ENCODE measurements at places on chromosomes 7 and 10.

DNA sequence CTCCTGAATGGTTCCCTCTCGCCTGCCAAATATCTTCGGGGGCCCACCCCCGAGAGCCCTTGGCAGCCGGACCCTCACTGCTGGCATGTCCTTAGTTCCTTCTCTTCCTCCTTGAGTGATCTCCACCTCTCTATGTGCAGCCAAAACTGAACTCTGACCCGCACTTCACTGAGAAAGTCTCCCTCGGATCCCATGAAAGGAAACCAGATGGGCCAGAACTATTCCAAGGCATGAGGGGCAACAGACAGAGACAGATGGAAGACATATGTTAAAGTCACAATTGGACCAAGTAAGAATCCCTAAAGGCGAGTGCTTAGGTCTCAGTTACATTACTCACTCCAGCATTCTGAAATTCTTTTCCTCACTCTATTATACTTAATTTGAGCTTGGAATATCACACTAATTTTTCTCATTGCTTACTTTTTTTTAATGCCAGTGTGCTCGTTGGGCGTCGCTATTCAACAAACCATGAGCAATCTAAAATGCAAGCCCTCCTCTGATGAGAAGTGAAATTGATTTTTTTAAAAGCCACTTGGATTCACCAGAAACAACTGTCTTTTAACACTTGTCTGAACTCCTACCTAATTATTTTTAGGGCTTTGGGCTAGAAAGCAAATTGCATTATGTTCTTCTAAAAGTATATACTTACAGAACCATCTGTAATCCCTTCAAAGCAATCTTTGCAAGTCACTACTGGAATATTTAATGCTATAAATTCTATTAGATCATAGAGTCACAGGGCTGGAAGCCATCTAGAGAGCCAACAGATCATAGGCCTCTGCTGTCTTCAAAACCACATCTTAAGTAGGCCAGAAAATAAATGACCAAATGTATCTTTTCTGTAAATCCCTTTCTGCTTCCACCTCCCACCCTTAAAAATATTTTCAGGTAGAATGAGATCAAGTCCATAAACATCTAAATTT, 43.3 kb upstream of the EZH2 start:
- DNase-seq: no peak

GRCh38 chr7:24406053-24406788, 122.2 kb downstream of the NPY start:
- no peak for DNase-seq

DNA sequence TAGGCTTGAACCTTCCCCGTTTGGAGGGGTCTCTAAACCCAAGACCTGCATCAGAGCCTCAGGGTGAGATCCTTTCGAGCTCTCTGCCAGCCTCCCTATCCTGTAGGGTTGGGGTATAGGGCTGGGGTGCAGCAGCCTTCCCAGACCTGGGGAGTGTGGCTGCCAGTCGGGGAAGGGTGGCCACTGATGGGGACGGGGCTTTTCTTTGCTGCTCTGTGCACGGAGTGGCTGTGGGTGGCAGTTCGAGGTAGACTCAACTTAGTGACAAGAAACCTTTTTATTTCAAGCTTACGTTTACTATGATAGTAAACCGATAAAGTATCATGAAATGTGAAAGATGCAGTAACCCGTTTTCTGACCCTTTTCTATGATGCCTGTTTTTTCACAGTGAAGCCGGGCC, 13.0 kb downstream of the ZNF316 start:
- DNase-seq: no peak

- DNase-seq: no peak
Observed at GRCh38 chr7:152984421-152984820, 224.9 kb downstream of the ACTR3B start.

- DNase-seq: no peak
Observed at GRCh38 chr7:51234139-51234538, 82.5 kb downstream of the COBL start.

DNA sequence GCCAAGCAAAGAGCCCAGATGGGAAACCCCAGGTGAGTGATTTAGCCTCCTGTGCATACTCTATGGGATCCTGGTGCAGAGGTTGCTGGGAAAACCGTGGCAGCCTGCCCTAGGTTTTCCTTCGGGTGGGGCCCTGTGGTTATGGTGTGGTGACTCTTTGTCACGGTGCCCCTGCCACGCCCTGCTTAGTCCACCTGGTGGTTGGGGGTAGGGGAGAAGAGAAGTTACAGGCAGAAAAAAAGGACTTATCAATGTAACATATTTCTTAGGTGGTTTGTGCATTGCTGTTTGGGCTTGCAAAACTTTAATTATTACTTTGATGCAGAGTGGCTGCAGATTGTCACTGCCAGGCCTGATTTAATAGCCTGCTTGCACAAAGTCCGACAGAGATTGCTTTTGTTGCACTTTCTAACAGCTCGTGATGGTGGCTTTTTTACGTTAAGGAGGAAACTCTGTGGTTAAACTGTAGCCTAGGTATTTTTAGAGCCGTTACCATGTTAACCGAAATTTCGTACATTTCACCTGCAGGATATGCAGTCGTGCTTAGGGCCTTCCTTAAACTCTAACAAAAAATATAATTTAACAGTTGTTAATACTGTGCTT, 197.4 kb downstream of the RNLS start:
- peak; percentile 20 for DNase-seq

- DNase-seq: no peak
Observed at GRCh38 chr7:37287131-37287855, 161.4 kb downstream of the ELMO1 start.

DNA sequence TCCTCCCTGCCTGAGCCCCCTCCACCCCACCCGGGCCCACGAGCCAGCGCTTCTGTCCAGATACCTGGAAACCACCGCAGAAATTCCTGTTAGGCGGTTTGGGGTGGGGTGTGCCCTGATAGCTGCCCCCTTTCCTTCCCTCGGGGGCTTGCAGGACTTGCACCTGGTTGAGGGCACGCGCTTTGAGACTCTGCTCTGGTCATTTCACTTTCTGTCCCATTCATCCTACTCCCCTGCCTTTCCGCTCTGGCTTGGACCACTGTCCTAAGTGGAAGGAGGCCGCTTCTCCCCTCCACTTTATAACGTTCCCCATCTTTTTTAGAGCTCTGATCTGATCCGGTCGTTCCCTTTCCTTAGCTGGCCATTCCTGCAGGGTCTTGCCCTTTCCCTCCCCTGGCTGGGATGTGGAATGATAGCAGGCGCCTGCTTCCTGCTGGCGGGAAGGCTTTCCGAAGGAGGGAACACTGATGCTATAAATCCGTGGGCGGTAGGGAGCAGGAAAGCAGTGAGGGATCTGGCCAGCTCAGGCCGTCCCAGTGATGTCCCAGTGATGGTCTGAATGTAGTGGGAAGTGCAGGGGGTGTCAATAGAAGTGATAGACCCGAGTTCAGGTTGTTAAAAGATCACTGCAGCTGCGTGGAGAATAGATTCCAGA, 852 bp upstream of the PRKAR1B start:
- DNase-seq: no peak

DNA sequence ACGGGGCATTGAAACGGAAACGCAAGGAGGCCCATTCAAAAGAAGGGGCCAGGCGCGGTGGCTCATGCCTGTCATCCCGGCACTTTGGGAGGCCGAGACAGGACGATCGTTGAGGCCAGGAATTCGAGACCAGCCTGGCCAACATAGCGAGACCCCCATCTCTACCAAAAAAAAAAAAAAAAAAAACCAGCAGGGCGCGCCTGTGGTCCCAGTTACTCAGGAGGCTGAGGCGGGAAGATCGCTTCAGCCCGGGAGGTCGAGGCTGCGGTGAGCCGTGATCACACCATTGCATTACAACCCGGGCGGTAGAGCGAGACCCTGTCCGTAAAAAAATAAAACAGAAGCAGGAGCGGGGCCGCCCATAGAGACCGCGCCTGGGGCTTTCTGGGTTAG, 396 bp downstream of the PSMG3 start:
- DNase-seq: no peak

GRCh38 chr10:3805791-3806461, 20.9 kb upstream of the KLF6 start:
- no peak for DNase-seq

DNA sequence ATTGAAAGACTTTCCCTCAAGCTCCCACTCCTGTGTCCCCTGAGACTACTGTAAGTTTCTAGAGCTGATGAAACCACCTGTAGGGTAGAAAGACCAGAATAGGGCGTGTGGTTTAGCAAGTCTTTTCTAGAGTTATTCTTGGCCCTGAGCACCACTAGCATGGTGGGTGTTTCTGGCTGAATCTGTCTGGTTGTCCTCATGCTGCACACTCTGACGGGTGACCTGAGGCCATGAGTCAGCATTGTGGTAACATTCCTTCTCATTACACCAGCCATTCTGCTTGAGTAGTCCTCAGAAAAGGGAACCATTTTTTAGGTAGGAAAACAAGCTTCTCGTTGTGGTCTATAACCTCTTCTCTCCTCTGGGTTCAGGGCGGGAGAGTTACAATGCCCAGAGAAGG, 250.3 kb downstream of the SNX13 start:
- no peak for DNase-seq

DNA sequence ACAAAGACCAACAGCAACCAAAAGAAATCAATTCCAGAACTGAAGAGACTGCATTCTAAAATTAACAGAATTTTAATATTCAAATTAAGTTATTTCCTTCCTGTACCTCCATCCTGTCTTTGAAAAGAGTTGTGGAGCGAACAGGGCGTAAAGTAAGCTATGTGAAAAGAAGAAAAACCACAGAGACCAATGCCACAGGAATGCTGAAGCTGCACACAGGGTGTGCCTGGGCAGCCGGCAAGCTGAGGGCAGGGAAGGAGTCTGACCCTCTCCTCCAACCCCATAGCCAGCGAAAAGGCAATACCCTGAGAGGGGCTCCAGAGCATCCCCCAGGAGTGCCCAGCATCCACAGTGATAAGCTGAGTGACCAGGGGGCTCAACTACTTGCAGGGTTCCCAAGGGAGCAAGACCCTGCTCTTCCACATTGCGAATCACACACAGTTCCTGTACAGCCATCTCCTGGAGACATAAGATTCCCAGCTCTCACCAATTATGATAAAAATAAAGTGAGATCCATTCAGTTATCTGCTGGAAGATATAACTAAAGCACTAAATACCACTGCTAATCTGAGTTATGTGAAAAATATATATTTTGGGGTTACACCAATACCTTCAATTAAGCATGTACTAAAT, 93.8 kb downstream of the PARD3 start:
- no peak for DNase-seq

DNA sequence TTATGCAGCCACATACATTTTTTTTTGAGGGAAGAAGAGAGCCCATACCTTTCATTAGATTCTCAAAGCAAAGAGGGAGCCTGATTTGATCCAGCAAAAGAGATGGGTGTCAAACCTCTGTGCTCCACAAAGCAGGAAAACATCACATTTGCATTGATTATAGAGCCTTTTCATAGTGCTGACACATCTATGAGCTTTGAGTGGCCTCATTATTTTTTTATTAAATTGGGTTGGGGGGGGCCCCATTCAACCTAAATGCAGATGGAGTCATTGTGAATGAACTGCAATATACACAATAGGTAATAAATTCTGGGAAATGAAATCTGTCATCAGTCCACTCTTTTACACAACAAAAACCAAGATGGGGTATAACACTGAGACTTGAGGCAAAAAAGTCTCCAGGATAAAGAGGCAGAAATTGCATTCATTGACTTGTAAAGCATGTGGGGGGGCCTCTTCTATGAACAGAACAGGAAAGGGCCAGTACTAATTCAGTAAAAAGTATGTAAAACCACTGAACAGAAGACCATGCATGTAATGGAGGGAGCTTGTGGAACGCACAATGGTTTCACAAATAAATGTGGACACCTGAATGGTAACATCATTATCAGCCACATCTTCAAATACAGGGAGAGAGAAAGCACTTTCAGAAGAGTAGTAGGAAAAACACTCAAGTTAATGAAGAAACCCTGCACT, 17.7 kb upstream of the ASB4 start:
- no peak for DNase-seq

GRCh38 chr10:77071001-77071511, 566.6 kb downstream of the KCNMA1 start:
- no peak for DNase-seq

DNA sequence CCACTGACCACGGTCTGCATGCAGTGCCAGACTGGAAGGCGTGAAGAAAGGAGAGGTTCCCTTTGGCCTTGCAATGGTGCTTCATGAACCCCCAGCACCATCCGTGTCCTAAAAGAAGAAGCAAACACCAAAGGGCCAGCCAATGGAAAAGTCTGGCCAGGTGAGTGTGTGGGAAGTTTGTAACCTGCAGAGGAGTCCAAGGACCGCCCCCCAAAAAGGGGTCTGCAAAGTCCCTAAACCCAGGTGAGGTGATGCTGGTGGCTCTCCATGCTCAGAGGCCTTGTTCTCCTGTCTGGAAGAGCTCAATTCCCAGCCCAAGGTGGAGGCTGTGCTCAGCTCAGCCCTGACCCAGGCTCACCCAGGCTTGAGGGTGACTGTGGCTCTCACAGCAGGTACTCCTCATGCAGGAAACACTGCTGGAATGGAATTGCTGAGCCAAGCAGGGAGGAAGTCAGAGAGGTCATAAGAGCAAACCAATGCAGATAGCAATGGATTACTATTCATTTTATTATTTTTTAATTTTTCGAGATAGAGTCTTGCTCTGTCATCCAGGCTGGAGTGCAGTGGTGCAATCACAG, 52.4 kb upstream of the NANOS1 start:
- DNase-seq: no peak

GRCh38 chr7:47965456-47965855, 14.0 kb downstream of the HUS1 start:
- no peak for DNase-seq

- DNase-seq: no peak
Observed at GRCh38 chr10:20927456-20927855, 30.3 kb upstream of the NEBL start.

GRCh38 chr7:157375410-157375809, 38.6 kb downstream of the DNAJB6 start:
- no peak for DNase-seq

DNA sequence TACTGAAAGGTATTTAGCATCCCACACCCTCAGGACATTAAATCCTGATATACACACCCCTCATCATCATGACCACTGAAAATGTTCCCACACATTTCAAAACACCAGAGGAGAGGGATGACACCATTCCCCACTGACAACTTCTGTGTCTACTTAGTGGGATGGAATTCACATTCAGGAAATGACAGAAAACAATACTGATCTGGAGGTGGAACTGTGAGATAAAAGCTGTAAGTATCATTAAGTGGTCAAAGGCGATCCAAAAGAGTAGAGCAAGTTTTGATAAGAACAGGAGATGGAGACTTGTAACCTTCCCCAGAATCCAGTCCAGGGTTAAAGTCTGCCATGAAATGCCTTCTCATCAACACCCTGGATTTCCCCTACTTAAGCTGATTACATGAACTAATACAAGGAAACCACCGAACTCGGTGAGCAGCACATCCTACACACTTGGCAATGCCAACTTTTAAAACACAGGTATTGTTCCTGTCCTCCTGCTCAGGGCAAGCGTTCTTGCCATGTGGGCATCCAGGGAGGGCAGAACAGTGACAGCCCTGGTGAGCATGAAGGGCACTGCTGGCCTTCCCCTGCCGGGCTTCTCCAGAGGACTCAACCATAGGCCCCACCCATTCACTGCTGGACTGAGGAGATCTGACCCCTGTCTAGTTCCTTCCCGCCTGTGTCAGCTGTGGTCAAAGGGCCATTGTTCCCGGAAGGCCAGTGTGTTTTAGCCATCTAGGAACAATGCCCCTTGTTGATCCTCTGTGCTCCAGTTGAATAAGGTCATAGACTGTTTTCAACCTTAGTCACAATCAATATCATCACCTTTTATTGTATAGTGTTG, 85.0 kb downstream of the SGMS1 start:
- DNase-seq: no peak

- DNase-seq: no peak
Observed at GRCh38 chr7:78420001-78420400, 621.4 kb downstream of the PHTF2 start.
